Stimulated activated CD4-positive, alpha-beta T cell treated with anti-CD3 and anti-CD28 coated beads, Interleukin-4, amount 100 ng/mL, for 1 hour (primary cell): ENCODE measurements at places on chromosomes 3 and 15.

DNA sequence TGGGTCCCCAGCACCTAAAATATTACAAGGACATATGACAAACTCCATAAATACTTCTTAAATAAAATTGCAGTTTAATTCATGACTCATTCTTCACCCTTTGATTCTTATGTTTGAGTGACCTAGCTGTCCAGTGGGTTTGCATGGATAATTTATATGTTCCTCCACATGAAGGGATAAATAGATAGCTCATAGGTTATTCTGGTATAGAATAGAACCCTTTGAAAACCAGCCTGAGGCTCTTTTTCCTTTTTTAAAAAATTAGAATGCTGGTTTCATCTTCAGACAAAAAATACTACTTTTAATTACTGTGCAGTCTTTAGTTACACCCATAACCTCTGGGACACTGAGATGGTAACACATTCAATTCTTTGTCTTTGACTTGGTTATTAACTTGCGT, 97.1 kb upstream of the SAMMSON start:
- DNase-seq = no peak

DNA sequence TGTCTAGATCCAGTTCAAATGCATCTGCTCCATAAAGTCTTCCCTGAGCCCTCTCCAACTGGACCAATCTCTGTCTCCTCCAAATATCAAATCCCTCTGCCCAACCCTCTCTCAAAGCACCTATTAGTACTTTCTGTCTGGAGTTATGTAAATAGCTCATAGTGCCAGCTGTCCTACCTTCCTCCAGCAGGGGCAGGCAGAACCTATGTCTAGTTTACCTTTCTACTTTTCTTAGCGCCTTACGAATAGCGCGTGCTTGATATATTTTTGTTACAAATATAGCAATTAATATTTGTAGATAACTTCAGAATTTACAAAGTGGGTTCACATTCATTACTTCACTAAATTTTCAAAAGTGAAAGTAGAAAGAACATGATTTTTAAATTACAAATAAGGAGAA, 14.0 kb upstream of the CCDC80 start:
- DNase-seq = no peak

DNA sequence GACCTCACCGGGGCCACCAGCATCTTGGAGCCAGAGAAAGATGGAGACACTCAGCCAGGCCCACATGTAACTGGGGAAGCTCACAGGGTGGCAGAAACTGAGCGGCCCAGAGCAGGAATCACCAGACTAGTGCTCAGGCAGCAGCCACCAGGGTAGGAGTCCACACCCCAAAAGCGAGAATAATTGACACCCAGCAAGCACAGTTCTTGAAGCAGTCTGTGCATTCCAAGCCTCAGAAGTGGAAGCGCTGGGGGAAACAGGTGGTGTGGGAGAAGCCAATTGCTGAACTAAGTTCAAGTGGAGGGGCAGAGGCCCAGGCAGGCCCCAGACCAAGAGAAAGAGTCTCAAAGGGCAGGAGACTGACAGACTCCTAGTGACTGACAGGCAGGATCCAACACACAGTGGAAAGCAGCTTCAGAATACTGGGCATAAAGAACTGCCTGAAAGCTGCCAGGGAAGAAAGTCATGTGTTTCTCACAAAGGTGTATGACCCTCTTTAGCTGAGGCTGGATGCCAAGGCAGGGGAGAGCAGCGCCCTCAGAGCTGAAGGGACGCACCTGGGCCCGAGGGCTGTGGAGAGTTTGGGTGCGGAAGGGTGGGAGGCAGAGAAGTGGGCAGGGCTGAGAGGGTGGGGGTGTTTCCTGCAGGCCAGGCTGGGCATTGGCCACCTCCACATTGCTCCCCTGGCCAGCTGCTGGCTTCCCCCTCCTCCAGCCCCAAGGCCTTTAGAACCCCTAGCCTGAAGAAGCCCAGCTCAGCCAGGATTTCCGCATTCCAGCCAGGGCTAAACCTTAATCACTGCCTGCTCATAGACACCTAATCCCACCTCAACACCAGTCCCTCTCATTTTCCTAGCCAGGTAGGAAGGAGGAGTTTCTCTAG, 7.7 kb downstream of the NT5DC2 start:
- no peak for DNase-seq

DNA sequence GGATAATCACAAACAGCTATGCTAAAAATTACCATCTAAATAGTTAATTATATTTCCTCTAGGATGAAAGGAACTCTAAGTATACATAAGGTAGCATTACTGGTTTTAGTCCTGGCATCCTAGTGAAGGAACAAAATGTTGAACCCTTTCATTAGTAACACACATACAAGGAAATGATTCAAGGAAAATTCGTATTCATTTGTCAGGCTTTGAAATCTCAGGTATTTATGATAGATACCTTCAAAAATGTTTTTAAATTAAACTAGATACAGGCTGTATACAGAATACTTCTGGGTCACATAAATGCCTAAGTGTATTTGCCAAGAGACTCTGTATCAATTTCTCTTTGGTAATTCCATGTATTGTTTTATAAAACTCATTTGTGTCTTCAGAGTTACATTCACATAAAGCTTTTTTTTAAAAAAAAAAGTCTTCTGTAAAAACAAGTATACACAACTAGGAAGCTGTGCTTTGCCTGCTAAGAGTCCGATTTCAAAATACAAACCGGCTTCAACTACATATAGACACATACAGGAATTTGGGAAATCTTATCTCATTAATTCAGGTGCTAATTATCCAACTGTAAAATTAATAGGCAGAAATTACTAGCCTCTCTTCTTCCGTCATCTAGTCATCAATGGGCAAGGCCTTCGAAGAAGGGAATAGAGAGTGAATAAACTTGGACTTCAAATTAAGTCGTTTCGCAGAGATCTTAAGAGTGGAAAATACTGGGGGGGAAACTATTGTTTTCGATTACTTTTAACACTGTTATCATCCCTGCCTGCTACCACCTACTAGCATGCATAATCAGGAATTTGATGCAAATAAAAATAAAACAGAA, 1.3 kb downstream of the SECISBP2L start:
- no peak for DNase-seq

GRCh38 chr3:74605437-74605836, 9.0 kb downstream of the CNTN3 start:
- DNase-seq = no peak

- no peak for DNase-seq
Measured at GRCh38 chr15:35087759-35088158, 2.7 kb upstream of the NANOGP8 start.

- no peak for DNase-seq
Measured at GRCh38 chr3:129106866-129107565, 14.6 kb downstream of the RAB43 start.

- DNase-seq = no peak
Measured at GRCh38 chr3:128473180-128473519, 6.5 kb upstream of the DNAJB8 start.

DNA sequence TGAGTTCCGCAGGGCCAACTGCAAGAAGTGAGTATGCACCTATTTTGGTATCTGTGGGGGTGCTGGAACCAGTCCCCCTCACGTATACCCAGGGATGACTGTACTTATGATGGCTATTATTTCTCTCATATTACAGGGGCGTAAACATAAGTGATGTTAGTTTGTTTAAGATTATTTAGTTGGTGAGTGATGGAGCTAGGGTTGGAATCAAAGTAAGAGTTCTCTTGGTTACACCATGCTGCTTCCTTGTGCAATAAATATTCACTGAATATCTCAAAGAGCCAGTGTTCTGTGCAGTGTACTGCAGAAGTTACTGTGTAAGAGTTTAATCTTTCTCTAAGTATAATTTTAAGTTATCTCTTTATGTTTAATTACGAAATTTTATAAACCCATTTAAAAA, 12.8 kb upstream of the UTS2B start:
- DNase-seq = no peak

DNA sequence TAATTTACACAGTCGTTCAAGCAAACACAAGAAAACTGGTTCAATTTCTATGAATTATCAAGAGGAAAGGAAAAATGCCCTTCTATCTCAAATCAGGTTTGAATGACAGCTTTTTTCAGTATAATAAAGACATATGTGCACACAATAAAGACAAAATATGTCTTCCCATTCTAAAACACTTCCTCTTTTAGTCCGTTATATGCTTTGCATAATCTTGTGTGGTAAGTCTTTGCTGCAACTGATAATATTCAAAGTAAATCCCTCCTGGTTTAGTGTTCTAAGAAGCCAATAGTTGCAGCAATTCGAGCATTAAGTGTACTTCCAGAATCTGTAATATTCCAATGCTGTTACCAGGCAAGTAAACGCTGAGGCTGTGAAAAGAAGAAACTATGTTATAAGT, 43.7 kb upstream of the MAPKBP1 start:
- no peak for DNase-seq

DNA sequence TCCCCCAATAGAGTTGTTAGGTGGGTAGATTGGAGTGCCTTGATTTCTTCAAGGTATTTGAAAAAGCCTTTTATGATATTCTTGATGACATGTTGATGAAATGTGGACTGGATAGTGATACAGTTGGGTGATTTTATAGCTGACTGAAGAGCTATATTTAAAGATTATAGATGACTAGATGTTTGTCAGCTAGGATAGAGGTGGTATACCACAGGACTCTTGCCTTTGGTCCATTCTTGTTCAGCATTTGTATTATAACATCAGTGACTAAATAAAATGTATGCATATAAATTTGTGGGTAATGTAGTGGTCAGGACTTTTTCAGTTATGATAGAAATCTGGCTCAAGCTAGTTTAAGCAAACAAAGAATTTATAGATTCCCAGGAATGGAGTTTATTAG, 143.9 kb downstream of the ZNF609 start:
- DNase-seq = no peak

DNA sequence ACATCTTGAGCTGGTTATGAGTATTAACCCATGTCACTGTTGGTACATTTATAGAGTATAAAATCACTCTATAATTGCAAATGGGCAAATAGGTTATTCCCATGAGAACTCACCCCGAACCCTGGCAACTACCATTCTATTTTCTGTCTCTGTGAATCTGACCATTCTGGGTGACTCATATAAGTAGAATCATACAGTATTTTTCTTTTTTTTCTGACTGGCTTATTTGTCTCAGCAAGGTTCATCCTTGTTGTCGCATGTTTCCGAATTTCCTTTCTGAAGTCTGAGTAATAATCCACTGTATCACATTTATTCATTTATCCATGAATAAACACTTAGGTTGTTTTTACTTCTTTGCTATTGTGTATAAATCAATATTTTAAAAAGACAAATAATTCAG, 59.9 kb upstream of the CHRM5 start:
- no peak for DNase-seq

DNA sequence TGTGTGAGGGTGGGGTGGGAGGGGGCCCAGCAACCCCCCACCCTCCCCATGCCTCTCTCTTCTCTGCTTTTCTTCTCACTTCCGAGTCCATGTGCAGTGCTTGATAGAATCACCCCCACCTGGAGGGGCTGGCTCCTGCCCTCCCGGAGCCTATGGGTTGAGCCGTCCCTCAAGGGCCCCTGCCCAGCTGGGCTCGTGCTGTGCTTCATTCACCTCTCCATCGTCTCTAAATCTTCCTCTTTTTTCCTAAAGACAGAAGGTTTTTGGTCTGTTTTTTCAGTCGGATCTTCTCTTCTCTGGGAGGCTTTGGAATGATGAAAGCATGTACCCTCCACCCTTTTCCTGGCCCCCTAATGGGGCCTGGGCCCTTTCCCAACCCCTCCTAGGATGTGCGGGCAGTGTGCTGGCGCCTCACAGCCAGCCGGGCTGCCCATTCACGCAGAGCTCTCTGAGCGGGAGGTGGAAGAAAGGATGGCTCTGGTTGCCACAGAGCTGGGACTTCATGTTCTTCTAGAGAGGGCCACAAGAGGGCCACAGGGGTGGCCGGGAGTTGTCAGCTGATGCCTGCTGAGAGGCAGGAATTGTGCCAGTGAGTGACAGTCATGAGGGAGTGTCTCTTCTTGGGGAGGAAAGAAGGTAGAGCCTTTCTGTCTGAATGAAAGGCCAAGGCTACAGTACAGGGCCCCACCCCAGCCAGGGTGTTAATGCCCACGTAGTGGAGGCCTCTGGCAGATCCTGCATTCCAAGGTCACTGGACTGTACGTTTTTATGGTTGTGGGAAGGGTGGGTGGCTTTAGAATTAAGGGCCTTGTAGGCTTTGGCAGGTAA, 8.1 kb downstream of the FAM131A start:
- DNase-seq = no peak

- no peak for DNase-seq
Measured at GRCh38 chr3:46574881-46575576, 8.9 kb upstream of the LRRC2 start.

GRCh38 chr3:127389420-127389819, 101.6 kb upstream of the PRR20G start:
- no peak for DNase-seq

- no peak for DNase-seq
Measured at GRCh38 chr3:182957676-182958266, 22.6 kb downstream of the DCUN1D1 start.

DNA sequence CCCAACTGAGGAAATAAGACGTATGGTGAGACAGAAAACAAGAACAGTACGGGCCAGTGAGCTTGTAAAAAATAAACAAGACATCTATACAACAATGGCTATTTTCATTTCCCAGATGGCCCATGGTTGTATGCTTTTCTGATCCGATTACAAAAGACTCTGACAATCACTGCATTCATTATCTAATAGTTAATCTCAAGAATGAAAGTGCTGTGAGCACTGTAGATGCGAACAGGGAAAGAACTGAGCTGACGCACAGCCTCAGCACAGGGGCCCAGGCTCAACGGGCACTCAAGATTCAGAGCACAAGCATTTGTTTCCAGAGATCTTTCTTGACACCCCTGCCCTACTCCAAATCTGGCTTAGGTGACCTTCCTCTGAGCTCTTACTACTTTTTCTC, 6.9 kb downstream of the MTMR10 start:
- DNase-seq = no peak

- DNase-seq = no peak
Measured at GRCh38 chr3:152382312-152383135, 113.8 kb downstream of the MBNL1 start.

GRCh38 chr3:152405915-152406802, 137.4 kb downstream of the MBNL1 start:
- no peak for DNase-seq

GRCh38 chr3:59386165-59386564, 336.3 kb upstream of the CFAP20DC start:
- DNase-seq = no peak

GRCh38 chr15:25175789-25176615, 221.2 kb downstream of the SNRPN start:
- no peak for DNase-seq

DNA sequence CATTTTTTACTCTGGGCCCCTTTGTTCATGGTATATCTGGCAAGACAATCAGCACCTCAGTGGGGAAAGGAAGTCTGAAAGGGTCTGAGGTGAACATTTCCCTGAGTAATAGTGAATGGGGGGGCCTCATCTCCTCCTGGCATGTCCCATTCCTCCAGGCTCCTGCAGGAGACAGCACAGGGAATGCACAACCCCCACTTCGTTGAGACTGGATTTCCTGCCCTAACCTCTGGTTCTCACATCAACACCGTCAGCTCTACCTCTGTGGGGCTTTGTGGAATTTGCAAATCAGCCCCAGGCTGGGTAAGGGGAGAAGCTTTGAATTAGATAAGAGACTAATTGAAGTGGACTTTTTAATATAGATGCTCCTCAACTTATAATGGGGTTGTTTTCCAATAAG, 168.3 kb upstream of the TRIM42 start:
- DNase-seq = no peak

- no peak for DNase-seq
Measured at GRCh38 chr3:147371140-147371539, 35.2 kb downstream of the ZIC4 start.

- no peak for DNase-seq
Measured at GRCh38 chr3:140096037-140096436, 161.1 kb downstream of the CLSTN2 start.
